ENCODE measurements at places on chromosomes 5 and 9.

GRCh38 chr5:14258840-14259239, 115.7 kb downstream of the TRIO start:
- DNase-seq = no peak

DNA sequence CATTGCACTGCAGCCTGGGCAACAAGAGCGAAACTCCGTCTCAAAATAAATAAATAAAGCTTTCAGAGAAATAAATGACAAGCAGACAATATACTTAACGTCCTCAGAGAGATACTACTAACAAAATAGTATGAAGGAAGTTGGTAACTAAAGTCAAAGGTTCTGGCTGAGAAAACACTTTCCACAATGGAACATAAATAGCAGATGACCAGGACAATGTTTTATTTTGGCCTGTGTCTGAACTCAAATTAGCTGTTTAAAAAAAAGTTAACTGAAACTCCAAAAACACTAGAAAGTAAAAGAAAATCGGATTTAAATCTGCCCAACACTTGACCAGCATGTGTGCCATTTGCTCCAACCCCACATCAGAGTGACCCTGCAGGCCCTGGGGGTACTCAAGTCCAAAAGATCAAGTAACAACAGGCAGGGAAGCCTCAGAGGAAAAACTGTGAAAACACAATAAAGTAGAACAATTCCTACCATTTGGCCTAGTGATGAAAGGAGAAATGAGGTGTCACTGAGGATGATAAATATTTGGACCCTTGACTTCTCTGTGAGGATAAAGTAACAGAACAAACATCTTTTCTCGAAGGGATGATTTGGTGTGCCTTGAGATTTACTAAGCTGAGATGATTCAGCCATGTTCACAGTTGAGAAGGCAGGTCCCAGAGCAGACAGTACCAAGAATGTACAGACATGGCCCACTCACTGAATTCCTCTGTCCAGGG, 47.7 kb downstream of the LHFPL2 start:
- DNase-seq = no peak

DNA sequence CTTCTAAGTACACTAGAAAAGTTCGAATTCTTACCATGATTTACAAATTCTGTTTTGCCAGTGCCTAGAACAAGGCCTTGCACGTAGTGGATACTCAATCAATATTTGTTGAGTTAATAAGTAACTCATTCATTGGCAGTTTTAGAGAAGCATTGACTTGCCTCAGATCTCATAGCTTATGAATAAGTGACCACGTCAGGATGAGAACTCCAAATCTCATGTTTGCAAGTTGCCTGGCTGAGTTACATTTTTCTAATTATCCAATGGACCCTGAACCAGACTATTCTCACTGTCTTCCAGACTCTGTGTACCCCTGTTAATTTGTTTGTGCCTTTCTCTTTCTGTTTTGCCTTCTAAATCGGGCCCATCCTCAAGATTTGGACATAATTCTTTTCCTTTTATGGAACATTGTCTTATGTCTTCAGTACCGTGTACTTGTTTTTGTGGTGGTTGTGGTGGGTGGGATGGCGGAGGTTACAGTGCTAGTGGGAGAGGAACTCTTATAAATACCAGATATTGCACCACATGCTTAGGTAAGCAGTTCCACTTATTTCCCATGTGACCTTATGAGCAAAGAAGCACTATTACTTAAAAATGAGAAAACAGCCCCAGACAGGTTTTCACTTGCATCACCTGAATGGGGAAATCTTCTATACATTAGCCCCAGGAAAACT, 96.3 kb downstream of the UNC13B start:
- no peak for DNase-seq

GRCh38 chr9:81389569-81389993, 299.8 kb downstream of the TLE1 start:
- DNase-seq = no peak

DNA sequence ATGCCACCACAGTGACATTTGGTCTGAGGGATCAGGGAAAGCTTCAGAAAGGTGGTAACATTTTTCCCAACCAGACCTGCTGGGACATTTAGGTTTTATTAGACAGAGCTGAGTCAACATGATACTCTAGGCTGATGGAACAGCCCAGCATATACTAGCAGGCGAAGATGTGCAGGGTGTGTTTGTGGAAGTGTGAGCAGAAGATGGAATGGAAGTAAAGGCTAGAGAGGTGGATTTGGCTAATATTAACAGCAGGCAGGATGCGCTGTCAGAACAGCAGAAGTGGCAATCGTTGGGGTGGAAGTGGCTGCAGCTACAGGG, 340.6 kb downstream of the ASTN2 start:
- no peak for DNase-seq

DNA sequence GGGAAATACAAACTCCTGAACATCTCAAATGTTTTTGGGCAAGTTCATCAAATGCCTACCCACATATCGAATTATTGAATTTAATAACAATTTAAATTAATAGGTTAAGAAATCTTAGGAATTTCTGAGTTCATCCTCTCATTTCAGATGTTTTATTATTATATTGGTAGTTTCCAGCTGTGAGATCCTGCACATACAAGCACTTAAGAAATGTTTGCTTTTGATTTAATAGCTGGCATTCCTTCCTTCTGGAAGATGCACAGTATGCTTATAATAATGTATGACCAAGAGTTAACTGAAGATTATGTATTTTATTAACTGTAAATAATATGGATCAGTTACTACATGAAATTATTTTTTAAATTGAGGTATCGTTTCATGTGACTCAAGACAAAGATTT, 13.9 kb downstream of the TNPO1 start:
- no peak for DNase-seq

DNA sequence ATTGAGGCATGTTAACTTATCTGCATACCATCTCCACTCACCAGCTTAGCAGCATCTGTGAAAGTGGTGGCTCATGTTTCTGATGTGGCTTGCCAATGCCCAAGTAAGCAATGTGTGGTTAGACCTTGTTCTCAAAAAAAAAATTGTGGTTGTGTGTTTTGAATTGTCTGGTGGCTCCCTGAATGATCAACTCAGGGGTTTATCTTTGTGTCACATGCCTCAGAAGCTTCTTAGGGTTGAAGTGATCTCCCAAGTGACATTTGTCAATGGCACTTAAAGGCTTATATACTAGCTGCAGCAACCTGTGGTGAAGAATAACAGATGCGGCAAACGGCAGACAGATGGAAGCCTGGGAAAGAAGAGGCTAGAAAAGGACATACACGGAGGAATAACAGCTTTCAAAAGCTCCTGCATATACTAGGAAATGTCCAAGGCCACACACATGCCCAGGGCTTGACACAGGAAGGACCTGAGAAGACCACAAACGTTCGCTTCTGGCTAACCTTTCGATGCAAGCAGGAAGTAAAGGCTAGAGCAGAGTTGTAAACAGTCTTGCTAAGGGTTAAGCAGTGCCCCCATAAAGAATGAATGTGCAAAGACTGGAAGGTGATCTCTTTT, 42.2 kb upstream of the FSD1L start:
- DNase-seq = peak; percentile 41

- peak; percentile 93 for DNase-seq
Measured at GRCh38 chr5:43007246-43007910, 32.7 kb downstream of the ANXA2R start.

DNA sequence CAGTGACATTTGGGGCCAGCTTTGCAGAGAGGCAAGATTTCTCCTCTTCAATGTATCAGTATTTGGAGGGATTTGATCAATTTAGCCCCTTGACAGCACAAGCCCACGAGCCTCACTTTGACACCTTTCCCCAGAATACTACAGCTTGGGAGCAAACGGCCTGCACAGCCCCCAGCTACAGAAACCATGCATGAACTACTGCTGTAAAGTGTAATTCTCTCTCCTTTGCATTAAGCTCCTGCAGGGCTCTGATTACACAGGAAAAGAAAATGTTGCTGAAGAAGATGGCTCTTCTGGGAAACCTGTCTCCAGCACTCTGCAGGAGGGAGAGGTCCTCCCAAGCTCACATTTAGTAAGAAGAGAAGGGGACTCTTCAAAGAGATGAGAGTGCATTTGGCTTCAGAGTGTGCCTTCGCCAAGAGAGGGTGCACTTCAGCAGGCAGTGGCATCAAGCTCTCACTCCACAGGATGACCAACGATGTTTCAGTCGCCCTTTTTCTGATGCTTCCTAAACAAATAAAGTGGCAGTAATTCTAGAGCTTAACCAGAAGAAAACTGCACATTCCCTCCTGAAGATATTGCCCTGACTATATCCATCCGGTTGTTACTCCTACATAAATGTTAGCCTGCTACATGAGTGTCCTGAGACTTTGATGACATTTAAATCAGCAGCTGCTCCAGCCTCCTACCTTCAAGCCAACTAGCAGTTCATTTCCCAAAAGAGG, 272.2 kb downstream of the AUH start:
- no peak for DNase-seq

DNA sequence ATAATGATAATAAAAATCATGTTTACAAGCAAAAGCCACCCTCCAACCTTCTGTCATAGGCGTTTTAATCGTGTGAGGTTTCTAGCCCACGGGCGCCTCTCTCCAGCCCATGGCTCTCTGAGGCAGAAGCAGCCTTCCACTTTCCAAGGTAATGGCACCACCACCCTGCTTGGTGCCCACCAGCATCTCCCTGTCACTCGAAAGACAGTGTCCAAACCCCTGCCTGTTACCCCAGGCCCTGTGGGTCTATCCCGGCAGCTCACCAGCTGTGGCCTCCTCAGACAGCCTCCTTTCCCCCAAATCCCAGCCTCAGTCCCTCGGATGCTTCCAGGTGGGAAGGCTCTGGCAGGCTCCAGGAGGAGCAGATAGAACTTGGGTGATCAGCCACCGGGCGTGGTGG, 123.8 kb upstream of the LPCAT1 start:
- no peak for DNase-seq

DNA sequence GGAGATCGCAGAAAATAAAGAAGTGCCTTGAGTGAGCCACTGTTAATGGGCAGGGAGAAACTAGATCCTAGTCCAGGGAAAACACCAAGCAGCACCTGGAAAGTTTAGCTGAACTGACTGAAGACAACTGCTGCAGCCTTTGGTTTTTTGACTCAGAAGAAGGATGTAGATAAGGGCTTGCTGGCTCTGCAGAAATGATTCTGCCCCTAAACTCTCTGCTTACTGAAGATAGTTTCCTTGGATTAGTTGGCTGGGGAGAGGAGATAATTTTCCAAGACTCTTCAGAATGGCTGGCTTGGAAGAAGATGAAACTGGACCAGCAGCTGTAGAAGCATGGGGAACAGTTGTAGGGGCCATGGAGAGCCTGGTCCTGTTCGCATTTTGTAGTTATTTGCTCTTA, 471.8 kb downstream of the KDM4C start:
- DNase-seq = no peak

DNA sequence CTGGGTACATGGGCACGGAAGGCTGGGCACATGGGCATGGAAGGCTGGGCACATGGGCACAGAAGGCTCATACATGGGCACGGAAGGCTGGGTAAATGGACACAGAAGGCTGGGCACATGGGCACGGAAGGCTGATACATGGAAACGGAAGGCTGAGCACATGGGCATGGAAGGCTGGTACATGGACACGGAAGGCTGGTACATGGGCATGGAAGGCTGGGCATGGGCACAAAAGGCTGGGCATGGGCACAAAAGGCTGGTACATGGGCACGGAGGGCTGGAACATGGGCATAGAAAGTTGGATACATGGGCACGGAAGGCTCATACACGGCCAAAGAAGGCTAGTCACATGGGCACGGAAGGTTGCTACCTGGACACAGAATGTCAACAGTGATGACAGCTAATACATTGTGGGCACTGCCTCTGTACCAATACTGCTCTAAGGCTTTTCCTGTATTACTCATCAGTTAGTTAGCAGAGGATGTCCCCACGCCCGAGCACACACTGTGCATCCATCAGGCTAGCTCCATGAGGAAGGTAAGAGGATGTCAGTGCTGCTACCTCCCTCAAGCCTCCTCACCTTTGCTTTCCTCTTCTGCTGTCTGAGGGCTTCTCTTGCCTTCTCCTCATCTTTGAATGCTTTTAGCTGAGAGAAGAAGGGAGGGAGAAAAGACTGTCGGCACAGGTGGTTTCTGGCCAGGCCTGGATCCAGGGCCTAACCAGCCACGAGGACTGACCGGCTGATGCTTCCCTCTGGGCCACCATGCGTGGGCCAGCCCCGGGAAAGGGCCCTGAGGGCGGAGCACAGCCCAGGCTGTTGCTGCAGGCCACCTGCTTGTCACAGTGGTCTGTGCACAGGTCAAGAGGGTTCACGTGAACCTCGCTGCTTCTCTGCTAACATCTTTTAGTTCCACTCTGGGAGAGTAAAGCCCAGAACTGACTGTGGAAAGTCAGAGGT, 14.3 kb downstream of the GPX3 start:
- no peak for DNase-seq

DNA sequence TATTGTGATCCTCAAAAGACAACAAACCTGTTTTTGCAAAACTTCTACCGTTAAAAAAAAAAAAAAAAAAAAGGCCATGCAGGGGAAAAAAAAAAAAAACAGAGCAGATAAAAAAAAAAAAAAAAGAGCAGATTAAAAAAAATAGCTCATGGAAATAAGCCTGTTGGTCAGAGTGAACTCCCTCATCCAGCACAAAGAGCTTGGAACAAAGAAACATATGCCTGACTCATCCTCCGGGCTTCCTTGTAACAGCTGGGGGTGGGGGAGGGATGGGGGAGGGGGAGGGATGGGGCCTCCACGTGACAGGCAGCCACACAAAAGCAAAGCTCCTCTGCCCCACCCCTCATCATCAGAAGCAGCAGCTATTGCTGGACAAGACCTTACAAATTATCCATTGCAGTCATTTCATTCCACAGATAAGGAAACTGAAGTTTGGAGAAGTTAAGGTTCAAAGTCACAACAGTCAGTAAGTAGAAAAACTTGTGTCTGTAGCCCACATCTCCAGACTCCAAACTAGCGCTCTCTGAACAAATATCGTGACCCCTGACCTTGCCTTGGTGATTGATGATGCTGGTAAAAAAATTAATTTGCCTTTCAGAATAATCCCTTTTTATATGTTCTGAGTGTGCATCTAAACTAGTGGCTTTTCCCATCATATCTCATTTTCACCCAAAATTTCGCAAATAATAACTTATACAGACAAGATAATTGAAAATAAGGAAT, 38.9 kb downstream of the SLC35D2 start:
- DNase-seq = no peak

DNA sequence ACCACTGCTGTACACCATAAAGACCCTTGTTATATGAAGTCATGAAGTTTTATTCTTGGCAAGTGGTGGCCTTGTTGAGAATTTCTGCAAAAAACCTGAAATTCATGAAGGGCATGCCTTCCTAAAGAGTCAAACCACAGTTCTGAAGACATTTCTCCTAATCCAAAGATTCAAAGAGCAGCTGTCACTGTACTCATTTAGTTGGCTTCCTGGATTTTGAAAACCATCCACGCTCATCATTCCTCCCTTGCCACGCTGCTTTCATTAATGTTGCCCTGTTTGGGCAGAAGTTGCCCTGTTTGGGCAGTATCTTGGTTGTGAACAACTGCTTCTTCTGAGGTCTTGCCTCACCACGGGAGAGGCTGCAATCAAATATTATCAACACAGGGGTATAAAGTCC, 560.3 kb upstream of the TLE4 start:
- no peak for DNase-seq

GRCh38 chr5:81542242-81542641, 148.3 kb upstream of the ACOT12 start:
- DNase-seq = no peak

Measured in Kasumi-1 (cell line).